ENCODE measurements at places on chromosomes 5 and 9. TPM values are rescaled to one million over a fixed set of nuclear protein-coding genes. Genes with fewer than 3 reads are reported as not detected.

Gene ENTPD2
- 0.67 TPM for total RNA-seq

Gene CDO1
- total RNA-seq, result not detected

Gene LIFR
- 7.5 TPM for total RNA-seq

Gene PCDHA4
- total RNA-seq, result 1.8 TPM

Gene TMEM174
- total RNA-seq, result not detected

Gene TMEM232
- 0.24 TPM for total RNA-seq

Gene CCL28
- total RNA-seq, result 0.31 TPM

Gene CDHR2
- total RNA-seq, result 0.08 TPM

Gene TEX48
- total RNA-seq, result not detected

Gene FLT4
- total RNA-seq, result 2.2 TPM

Gene CCDC192
- total RNA-seq, result not detected

Gene MOB3B
- 6.9 TPM for total RNA-seq

Gene MLLT3
- 16.5 TPM for total RNA-seq

Gene PAEP
- total RNA-seq, result 0.20 TPM

Gene ARSI
- 44.0 TPM for total RNA-seq

Gene SEC61B
- 338 TPM for total RNA-seq

Gene C1QTNF3
- 0.23 TPM for total RNA-seq

Gene CYLC2
- not detected for total RNA-seq

Gene SPATA31C1
- total RNA-seq, result not detected

Gene PIP5K1B
- total RNA-seq, result not detected

Gene SLC34A1
- not detected for total RNA-seq

Gene CNTLN
- 6.3 TPM for total RNA-seq

Gene EFCAB9
- total RNA-seq, result not detected

Gene SLC45A2
- not detected for total RNA-seq

Gene PCDH12
- not detected for total RNA-seq

Gene SCGB3A2
- not detected for total RNA-seq

Gene PCDHB9
- not detected for total RNA-seq

Gene ZNF169
- total RNA-seq, result 1.5 TPM

Gene UIMC1
- total RNA-seq, result 46.4 TPM

Gene FAM221B
- total RNA-seq, result not detected

Gene PCDHGB1
- total RNA-seq, result 2.1 TPM

Gene STOML2
- total RNA-seq, result 280 TPM

Gene TTC39B
- 1.0 TPM for total RNA-seq

Gene FBLL1
- total RNA-seq, result not detected

Gene RASGRF2
- total RNA-seq, result 2.4 TPM

Gene ARL14EPL
- total RNA-seq, result not detected

Gene TPPP
- total RNA-seq, result 5.3 TPM

Gene SLC36A1
- 10.2 TPM for total RNA-seq

Gene ZNF454
- total RNA-seq, result not detected

Gene CDH9
- total RNA-seq, result not detected

Gene MYORG
- 4.5 TPM for total RNA-seq

Gene PCDHB14
- total RNA-seq, result 0.06 TPM

Gene GGTA1
- total RNA-seq, result not detected

Gene OSTF1
- total RNA-seq, result 13.6 TPM

Gene TCOF1
- 89.2 TPM for total RNA-seq

Gene SLC46A2
- total RNA-seq, result not detected

Gene PCDHA9
- total RNA-seq, result not detected

Gene PDE8B
- 1.3 TPM for total RNA-seq

Gene DAB2IP
- total RNA-seq, result 14.0 TPM

Gene HRH2
- total RNA-seq, result 0.64 TPM

Gene TXNDC8
- not detected for total RNA-seq

Gene CCDC152
- not detected for total RNA-seq

Gene SMIM33
- total RNA-seq, result not detected

Gene WNT8A
- total RNA-seq, result not detected

Gene ADRA1B
- 8.1 TPM for total RNA-seq
